SK-N-SH treated with all-trans-retinoic acid at 6 μM for 48 hours (cell line): ENCODE measurements at places on chromosomes 3 and 15.

DNA sequence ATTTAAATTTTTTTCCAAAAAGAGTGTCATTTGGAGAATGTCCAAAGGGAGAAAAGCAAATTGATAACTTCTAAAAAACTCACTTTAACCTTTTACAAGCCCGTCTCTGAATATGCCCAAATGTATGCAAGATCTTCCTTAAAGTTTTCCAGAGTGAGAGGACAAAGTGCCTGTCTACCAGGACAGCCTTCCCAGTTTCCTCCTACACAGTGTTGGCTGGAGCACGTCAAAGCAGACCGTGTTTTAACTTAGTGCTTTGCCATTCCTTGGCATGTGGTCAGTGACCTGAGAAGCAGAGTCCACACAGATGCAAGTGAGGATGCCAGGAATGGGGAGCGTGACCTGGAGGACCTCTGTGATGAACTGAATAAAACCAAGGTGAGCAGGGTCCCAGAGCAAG, 245.7 kb downstream of the FAM43A start:
- peak; percentile 51 for ATAC-seq

- peak; percentile 57 for ATAC-seq
Observed at GRCh38 chr3:38029400-38030125, at the start of gene PLCD1. Gene PLCD1 (minus strand): TSS chr3:38029642. CDS start chr3:38029539, 103 bp downstream.

DNA sequence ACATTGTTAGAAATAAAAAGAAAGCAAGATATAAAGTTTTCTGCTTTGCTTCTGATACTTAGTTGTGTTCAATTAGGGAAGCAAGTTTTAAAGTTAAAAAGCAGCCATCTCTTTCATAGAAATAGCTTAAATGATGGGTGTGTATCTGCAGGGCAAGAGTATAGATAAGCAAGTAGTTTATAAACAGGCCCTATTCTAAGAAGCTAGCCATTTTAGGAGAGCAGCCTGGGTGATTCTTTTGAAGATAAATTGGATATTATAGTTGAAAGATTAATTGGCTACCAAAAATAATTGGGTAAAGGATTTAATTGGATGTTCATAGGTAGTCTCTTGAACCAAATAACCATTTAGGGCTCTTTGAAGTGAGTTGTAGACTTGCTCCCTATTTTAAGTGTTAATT, 5.6 kb downstream of the EIF3J start:
- no peak for ATAC-seq

- peak; percentile 47; the same call in 2 of the 3 replicates for ATAC-seq
Observed at GRCh38 chr3:79973917-79974595, 206.3 kb upstream of the ROBO1 start.

DNA sequence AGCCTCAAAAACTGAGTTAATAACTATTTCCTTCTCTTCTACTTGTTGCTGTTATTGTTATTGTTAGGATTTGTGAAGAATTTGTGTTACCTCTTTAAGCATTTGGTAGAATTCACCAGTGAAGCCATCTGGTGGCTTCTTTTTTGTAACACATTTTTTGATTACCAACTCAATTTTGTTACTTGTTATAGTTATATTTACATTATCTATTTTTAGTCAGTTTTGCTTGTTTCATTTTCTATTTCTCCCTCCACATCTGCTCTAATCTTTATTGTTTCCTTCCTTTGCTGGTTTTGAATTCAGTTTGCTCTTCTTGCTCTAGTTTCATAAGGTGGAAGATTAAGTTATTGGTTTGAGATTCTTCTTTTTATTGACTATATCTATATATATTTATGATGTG, 3.7 kb upstream of the SLC9C1 start:
- no peak for ATAC-seq

GRCh38 chr3:116966649-116967048, 257.1 kb downstream of the TUSC7 start:
- ATAC-seq: peak; percentile 69; the same call in 2 of the 3 replicates

GRCh38 chr15:62337934-62338333, 172.8 kb upstream of the C2CD4B start:
- no peak for ATAC-seq

- ATAC-seq: no peak; the same call in 2 of the 3 replicates
Observed at GRCh38 chr3:52792961-52793695, 1.5 kb upstream of the ITIH3 start.

GRCh38 chr3:8540456-8540855, 38.8 kb downstream of the LMCD1 start:
- ATAC-seq: no peak

DNA sequence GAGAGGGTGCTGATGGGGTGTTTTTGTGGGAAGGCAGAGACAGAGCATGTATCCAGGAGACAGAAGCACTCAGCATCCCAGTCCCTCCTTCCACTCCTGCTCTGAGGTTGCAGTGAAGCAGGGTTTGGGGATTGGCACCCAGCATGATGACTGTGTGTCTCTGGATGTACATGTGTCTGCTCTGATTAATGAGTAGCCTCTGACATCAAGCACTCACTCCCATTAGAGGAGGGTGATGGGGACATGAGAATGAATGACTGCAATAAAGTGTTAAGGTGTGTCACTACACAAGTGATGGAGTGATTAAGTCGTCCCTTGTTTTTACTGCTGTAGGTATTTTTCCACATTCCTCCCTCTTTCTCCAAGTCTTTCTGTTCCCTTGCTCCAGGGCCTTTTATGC, 9.6 kb upstream of the MYZAP start:
- no peak for ATAC-seq

DNA sequence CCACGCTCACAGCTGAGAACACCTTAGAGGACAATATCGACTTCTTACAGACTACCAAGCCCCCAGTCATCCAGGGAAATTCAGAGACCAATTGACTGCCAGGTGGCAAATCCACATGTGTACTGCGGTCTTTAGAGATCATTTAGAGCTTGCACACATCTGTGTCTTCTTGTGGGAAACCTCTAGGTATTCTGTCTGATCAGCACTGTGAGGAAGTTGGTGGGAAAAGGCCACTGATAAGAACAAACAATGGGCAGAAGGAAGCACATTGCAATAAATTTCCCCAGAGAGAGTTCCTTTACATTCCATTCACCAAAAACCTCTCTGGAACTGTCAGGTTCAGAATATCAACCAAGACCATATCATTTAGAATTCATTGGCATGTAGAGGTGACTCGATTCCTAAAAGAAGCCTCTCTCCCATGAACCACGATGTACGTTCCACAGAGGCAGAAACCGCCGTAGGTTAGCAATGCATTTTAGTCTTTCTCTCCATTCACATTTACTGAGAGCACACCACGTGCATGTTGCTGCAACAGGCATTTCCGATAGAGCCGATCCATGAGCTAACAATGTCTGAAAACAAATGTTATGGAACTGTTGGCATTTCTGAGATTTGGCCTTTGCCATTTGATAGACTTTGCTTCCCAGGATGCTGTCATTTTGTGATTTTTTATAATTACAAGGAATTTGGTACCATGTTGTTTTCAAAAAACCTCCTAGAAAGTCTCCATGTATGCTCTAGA, 287.3 kb upstream of the TPRG1 start:
- ATAC-seq: no peak

DNA sequence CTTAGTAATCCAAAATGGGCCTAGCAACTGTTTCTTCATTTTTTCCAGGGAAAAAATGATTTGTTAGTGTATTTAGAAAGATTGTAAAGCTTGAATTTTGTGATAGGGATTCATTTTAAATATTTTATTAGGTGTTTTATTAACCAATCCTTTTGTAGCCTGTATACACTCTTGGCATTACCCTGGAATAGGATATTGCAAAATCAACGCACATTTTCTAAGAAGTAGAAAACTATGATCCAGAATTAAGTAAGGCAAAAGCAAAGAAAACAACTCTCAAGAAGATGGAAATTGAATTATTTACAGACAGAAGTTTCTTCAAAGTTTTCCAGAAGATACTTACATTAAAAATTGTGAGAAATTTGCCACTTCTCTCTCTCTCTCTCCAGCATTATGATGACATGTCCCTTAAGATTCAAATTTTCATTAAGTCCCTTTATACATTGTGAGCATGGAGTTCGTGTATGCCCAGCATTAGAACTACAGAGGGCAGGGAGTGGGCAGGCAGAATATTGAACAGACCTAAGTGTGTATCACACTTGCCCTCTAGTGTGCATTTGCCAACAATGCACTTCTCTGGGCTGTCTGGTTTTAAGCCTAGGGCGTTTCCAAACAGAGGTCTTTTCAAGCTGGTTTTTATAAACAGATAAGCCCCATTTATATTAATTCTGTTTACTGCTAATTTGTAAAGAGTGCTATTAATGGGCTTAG, 28.5 kb upstream of the CMSS1 start:
- peak; percentile 100 for ATAC-seq

- no peak; the same call in 2 of the 3 replicates for ATAC-seq
Observed at GRCh38 chr3:158086776-158087175, 19.4 kb downstream of the SHOX2 start.

GRCh38 chr15:73629798-73630429, 3.3 kb downstream of the NPTN start:
- no peak for ATAC-seq

DNA sequence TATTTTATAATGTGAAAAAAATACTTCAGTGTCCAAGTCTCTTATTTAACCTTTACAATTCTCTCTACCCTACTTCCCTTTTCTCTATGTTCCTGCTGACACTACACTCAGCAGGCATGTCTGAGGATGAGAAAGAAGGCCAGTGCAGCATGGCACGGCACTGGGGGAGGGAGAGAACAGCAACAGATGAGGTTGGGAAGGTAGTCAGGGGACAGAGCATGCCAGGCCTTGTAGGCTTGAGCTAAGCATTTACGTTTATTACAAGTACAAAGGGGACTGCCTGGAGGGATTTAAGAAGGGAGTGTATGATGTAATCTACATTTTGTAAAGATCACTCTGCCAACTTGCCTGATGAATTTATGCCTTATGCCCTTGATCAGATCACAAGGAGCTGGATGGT, 117.3 kb upstream of the WNT5A start:
- no peak for ATAC-seq

GRCh38 chr3:186551387-186551786, 7.2 kb upstream of the CRYGS start:
- ATAC-seq: no peak

DNA sequence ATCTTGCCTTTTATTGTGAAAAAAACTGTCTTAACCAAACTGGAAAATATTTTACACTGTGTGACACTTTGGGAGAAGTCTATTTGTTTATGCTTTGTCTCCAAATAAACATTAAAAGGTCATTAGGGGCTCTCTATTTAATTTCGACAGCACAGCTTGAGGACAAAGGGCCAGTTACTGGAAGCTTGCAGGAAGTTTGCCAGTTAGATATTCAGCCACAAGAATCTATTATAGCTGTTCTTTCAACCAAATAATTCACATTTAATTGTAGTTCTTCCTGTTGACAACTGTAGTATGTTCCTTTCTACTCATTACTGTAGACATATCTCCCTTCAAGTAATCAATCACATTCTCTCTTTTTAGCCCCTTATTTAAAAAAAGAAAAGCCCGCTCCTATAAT, 6.1 kb downstream of the CP start:
- ATAC-seq: no peak

DNA sequence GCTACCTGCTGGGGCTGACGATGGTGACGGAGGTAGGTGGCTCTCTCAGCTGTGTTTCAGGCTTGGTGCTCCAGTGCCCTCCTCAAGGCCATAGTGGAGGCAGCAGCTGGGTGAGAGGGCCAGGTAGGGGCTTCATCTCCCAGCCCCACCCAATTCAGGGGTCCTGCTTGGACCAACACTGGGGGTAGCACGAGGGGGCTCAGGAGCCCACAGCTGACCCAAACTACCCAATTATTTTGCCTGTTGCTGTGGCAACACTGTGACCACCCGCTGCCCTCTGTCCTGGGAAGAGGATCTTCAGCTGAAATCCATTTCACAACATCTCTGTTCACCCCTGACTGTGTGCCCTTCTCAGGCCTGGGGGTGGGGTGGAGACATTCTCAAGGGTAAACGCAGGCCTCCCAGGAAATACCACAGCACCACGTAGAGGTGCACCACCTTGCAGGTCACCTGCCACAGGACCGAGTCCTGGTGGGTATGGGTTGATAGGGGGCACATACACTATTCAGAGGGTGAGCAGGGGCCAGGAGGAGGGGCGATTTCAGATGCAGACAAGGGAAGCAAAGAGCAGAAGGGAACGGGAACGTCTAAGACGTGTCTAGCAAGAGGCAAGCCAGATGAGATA, 62.7 kb downstream of the GRIP2 start:
- no peak for ATAC-seq

DNA sequence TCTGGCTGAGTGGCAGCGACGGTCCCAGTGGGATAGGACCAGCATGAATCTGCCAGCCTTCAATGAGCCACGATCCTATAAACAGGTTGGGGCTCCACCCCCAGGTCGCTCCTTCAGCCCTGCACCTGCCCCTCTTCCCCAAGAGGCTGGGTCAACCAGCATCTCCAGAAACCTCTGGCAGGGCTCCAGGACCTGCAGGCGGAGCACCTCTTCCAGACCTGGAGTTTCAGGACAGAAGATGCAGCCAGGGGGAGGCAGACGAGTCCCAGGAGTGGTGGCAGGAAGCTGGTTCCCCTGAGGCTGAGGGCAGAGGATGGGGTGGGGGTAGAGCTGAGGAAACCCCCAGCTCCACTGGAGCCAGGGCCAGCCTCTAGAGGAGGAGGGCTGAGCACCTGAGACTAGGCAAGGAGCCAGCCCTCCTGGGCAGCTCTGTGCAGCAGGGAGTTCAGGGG, at the start of gene PLA2G4D:
Gene PLA2G4D (minus strand): TSS at position 51 of the 452 bp plus-strand sequence. CDS start 103 bp downstream, outside the sequence.
- ATAC-seq: no peak

DNA sequence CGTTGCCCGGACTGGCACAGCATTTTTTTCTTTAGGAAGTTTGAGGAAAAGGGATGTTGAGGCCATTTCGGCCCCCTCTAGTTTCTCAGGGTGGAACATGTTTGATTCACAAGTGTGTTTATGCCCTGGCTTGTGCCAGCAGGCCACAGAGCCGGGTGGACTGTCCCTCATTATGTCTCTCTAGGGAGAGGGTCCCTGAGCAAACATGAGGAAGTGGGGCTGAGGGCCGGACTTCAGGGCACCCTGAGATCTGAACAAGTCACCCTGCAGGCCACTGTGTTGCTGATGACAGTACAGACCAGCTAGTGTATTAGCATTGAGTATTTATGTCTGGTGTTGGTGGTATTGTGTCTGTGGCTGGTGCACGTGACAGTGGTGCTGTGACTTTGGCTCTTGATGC, 34.9 kb downstream of the RNU5B-1 start:
- ATAC-seq: no peak

- ATAC-seq: no peak
Observed at GRCh38 chr3:19348941-19349564, 200.7 kb downstream of the KCNH8 start.

DNA sequence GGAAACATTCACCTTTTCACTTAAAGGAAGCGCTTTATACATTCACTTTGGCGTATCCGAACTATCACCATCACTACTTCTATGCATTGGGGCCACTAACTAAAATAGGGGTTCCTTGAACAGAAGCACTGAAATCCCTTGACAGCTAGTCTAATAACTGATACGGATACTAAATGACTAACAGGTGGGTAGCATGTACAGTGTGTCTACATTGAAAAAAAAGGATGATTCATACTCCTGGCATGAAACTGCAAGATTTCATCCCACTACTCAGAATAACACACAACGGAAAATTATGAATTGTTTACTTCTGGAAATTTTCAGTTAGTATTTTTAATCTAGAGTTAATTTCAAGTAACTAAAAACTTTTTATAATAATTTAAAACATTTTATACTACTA, 96.7 kb downstream of the SMARCC1 start:
- peak; percentile 63 for ATAC-seq

DNA sequence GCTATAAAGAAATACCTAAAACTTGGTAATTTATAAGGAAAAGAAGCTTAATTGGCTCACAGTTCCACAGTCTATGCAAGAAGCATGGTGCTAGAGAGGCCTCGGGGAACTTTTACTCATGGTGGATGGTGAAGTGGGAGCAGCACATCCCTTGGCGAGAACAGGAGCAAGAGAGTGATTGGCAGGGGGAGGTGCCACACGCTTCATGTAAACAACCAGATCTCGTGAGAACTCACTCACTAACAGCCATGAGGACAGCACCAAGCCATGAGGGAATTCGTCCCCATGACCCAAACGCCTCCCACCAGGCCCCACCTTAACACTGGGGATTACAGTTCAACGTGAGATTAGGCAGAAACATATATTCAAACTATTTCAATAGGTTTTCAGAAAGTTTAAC, 28.0 kb downstream of the GABRB3 start:
- no peak for ATAC-seq
